ENCODE measurements at places on chromosomes 3 and 15.

GRCh38 chr3:62214850-62215249 is 158.5 kb downstream of the FEZF2 start:
- no peak for DNase-seq

GRCh38 chr3:98326105-98326893 is 27.4 kb upstream of the OR5K4 start:
- no peak for DNase-seq

- DNase-seq, result no peak
These were observed 31.4 kb downstream of the STARD5 start for GRCh38 chr15:81292523-81293001.

DNA sequence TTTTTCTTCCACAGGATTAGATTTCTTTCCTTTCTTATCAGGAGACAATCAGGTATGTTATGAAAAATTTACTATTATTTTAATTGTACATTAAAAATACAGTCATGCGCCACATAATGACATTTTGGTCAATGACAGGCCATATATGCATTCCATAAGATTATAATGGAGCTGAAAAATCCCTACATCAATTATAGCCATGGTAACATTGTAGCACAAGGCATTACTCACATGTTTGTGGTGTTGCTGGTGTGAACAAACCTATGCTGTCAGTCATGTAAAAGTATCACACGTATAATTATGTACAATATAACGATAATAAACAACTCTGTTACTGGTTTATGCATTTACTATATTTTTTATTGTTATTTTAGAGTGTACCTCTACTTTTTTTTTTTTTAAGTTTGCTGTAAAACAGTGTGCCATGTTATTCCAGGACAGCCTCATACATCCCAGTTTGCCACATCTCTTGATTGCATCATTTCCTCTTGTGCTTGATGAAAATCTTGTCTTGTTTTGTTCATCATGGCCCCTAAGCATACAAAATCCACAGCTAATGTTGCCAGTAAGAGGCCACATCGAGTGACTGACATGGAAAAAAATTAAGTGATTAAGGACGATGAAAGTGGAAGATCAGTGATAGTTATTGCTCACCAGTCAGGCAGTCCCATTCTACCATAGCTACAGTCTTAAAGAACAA is 21.4 kb downstream of the CALML4 start:
- DNase-seq, result no peak

DNA sequence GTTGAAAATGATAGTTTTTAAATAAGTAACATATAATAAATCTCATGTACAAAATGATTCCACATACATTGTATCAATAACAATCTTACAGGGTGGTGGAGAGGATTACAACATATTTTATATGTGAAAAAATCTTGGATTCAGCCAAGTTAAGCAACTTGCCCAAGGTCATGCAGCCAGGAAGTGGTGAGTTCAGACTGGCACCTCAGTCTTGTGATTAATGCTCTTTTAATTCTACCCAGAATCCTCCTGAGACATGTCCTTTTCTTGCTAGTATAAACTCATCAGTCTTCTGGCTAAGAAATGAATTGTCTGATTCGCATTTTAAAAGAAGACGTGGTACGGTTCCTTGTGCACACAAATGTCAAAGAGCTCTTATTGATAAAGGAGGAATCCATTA is 4.5 kb upstream of the MYRIP start:
- no peak for DNase-seq

DNA sequence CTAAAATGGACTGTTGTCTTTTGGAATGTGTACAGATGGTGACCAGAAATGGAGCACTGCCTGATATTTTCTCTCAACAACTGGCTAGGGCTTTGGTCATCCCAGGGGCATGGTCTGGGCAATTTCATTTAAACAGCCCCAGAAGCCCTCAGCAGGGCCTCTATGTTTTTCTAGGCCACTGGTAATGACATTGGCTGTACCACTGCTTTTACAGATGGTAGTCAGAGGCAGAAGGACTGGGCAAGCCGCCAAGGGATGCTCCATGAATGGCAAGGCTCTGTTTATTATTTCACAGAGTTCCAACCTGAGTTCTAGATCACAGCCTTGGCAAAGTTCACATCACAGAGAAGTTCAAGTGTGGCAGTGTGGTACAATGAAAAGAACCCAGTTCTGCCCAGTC is 37.0 kb upstream of the LMCD1 start:
- DNase-seq, result no peak

All from GM12891 (cell line).